SK-N-SH treated with all-trans-retinoic acid at 6 μM for 48 hours (cell line): ENCODE measurements at places on chromosomes 7 and 10.

DNA sequence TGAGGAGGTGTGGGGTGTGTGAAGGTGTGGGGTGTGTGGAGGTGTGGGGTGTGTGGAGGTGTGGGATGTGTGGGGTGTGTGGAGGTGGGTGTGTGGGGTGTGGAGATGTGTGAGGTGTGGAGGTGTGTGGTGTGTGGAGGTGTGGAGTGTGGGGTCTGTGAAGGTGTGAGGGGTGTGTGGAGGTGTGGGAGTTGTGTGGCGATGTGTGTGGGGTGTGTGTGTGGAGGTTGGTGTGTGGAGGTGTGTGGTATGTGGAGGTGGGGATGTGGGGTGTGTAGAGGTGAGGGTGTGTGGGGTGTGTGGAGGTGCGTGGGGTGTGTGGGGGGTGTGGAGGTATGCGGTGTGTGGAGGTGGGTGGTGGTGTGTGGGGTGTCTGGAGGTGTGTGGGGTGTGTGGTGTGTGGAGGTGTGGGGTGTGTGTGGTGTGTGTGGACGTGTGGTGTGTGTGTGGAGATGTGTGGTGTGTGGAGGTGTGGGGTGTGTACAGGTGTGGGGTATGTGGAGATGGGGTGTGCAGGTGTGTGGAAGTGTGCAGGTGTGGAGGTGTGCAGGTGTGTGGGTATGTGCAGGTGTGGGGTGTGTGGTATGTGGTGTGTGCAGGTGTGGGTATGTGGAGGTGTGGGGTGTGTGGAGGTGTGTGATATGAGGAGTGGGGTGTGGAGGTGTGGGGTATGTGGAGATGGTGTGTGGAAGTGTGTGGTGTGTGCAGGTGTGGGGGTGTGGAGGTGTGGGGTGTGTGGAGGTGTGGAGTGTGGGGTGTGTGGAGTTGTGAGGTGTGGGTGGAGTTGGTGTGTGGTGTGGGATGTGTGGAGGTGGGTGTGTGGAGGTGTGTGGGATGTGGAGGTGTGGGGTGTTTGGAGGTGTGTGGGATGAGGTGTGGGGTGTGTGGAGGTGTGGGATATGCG lies 34.5 kb downstream of the SPDYE17 start:
- ATAC-seq = no peak

- ATAC-seq = peak; percentile 69
Measured at GRCh38 chr7:33157311-33157710, 27.9 kb downstream of the BBS9 start.

- ATAC-seq = no peak
Measured at GRCh38 chr10:11351801-11352200, 259.6 kb downstream of the USP6NL start.

GRCh38 chr7:127673902-127674301 lies 21.9 kb downstream of the SND1 start:
- ATAC-seq = peak; percentile 81

- ATAC-seq = peak; percentile 44
Measured at GRCh38 chr10:32269343-32270100, 77.4 kb downstream of the EPC1 start.

- peak; percentile 56 for ATAC-seq
Measured at GRCh38 chr10:127196282-127197153, at the start of gene INSYN2A. TSS of gene INSYN2A (minus strand) at chr10:127196591. CDS start at chr10:127176395, 20,196 bp downstream.

DNA sequence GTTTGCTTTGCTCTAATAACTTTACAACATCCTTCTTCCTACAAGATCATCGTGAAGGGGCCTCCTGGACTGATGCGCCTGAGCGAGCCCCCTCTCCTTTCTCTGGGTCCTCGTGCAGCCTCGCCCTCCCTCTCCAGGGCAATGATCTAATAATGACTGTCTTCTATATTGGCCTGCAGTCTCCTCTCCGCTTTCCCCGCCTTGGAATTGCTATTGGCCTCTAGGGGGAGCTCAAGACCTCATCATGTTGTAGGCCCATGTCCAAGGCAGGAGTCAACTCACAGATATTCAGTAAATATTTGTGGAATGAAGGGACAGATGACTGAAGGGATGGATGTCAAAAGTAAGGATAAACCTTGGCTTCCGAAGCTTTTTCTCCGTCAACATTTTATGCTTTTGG lies 1180.3 kb downstream of the TYW1 start:
- peak; percentile 66 for ATAC-seq

DNA sequence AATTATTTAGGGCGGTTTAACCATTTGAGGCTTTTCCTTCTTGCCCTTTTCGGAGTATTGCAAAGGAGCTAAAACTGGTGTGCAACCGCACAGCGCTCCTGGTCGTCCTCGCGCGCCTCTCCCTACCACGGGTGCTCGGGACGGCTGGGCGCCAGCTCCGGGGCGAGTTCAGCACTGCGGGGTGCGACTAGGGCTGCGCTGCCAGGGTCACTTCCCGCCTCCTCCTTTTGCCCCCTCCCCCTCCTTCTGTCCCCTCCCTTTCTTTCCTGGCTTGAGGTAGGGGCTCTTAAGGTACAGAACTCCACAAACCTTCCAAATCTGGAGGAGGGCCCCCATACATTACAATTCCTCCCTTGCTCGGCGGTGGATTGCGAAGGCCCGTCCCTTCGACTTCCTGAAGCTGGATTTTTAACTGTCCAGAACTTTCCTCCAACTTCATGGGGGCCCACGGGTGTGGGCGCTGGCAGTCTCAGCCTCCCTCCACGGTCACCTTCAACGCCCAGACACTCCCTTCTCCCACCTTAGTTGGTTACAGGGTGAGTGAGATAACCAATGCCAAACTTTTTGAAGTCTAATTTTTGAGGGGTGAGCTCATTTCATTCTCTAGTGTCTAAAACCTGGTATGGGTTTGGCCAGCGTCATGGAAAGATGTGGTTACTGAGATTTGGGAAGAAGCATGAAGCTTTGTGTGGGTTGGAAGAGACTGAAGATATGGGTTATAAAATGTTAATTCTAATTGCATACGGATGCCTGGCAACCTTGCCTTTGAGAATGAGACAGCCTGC lies 3.1 kb downstream of the FZD1 start:
- ATAC-seq = no peak

- no peak for ATAC-seq
Measured at GRCh38 chr7:11191574-11192220, 218.0 kb downstream of the PHF14 start.

- no peak for ATAC-seq
Measured at GRCh38 chr7:134870156-134870555, 90.7 kb downstream of the CALD1 start.

DNA sequence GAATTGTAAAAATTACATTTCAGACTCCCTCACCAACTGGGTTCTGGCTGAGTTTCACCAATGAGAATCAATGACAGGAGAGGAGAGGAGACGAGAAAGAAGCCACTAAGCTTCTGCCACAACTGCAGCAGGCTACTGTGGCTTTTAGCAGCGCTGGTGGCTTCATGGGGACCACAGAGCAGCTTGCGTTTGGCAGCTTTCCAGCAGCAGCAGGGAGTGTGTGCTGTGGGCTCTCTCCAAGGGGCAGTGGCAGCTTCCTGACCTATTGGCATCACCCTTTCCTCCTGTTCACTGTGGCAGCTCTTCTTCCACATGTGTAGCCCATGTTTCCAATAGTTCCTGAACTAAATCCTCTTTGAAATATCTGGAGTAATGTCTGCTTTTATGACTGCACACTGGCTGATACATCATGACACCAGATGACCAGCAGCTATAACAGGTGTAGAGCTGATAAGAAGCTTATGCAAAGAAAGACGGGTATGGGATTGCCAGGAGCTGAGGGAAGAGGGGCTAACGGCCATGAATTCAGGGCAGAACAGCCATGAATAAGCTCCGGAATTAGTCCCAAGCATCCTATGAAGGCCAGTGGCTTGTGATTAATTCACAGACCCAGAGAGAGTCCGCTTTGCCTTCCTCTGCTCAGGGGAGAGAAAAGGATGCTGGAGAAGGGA lies 46.8 kb downstream of the KCNH2 start:
- ATAC-seq = peak; percentile 13; the same call in 1 of the 3 replicates

- no peak for ATAC-seq
Measured at GRCh38 chr7:118151671-118152070, 32.3 kb upstream of the LSM8 start.

GRCh38 chr10:86304436-86304835 lies 62.2 kb downstream of the GRID1 start:
- no peak for ATAC-seq

- no peak for ATAC-seq
Measured at GRCh38 chr10:118816471-118817168, 61.9 kb upstream of the CACUL1 start.

- ATAC-seq = no peak; the same call in 2 of the 3 replicates
Measured at GRCh38 chr10:29600067-29600466, 34.7 kb downstream of the SVIL start.
